ENCODE measurements at places on chromosomes 3 and 15.

DNA sequence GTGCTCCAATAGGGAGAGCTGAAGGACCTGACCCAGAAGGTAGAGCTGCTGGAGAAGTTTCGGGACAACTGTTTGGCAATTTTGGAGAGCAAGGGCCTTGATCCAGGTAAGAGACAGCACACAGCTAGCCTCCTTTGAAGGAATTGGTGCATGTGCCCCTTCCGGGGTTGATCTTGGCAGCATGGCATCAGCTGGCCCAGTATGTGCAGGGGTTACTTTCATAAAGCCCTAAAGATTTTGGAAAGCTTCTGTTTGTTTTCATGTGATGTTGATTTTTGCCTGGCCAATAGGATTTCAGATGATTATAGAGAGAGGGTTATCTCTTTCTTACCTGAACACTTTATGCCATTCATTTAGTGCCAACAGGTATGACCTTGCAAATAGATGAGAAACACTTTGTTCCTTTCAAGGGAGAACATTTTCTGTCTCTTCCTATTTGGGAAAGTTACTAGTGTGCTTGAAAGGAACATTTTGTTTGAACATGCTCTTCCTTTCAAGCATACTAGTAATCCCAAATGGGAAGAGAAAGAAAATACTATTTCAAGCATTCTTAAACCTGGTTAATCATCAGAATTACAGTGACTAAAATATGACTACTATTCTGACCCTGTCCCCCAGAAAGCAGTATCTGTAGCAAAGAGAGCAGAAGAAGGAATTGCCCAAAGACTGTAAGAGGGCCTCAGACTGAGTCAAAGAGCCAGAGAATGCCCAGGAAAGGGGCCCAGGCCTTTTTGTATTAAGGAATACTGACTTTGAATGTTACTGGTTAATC, 7.5 kb downstream of the KNSTRN start:
- DNase-seq = no peak

- DNase-seq = no peak
These were observed 109.5 kb downstream of the RPLP1 start for GRCh38 chr15:69562116-69562515.

DNA sequence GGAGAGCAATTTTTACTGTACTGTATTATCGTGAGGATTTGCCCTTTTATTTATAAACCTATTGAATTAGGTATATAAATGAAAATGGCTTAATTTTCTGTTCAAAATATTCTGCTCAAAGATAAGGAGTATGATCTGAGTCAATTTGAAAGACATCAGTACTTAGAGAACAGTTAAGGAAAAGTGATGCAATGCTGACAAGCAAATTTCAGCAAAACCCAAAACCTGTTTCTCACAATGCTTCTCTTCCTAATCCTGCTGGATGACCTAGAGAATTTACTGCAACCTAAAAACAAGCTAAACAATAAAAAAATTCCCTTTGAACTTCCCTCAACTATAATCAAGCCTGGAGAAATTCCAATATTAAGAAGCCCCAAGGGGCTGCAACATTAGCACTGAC, 82.7 kb downstream of the RFX7 start:
- DNase-seq = no peak

- no peak for DNase-seq
These were observed 31.4 kb downstream of the MKRN2 start for GRCh38 chr3:12588039-12589009.

- no peak for DNase-seq
These were observed 287.1 kb upstream of the SUCLG2 start for GRCh38 chr3:67941433-67942030.

- no peak for DNase-seq
These were observed 66.6 kb downstream of the CLDN11 start for GRCh38 chr3:170485294-170485693.

- no peak for DNase-seq
These were observed 37.3 kb downstream of the LMCD1 start for GRCh38 chr3:8538913-8539312.

- DNase-seq = peak; percentile 50
These were observed 5.1 kb downstream of the POLG start for GRCh38 chr15:89329329-89330084.

DNA sequence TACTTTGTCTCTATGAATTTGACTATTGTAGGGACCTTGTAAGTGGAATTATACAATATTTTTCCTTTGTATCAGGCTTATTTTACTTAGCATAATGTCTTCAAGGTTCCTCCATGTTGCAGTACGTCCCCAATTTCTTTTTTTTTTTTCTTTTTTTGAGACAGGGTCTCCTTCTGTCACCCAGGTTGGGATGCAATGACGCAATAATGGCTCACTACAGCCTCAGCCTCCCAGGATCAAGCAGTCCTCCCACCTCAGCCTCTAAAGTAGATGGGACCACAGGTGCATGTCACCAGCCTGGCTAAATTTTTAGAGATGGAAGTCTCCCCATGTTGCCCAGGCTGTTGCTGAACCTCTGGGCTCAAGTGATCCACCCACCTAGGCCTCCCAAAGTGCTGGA, 40.5 kb upstream of the RPS17 start:
- no peak for DNase-seq

DNA sequence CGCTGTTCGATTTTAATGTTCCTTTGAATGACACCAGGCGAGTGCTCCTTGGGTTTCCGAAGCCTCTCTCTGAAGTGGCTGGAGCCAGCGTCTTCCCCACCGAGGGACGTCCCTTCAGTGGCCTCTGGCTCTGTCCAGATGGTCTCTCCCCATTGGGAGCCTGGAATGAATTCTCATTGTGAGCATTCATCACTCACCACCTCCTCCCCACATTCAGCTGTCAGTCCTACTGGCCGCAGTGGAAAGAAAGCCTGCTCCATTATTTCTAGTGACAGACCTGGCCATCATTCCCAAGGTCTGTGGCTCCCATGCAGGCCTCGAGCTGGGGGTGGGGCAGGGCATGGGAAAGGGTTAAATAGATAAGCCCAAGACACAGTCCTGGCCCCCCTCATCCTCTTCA, 35.2 kb downstream of the ZNF710 start:
- no peak for DNase-seq

- no peak for DNase-seq
These were observed 6.4 kb downstream of the PFN2 start for GRCh38 chr3:149964291-149964690.

GRCh38 chr15:66940368-66940767, 125.0 kb upstream of the SMAD3 start:
- DNase-seq = no peak

- peak; percentile 90 for DNase-seq
These were observed 57.6 kb upstream of the FGD5 start for GRCh38 chr3:14761121-14761672.

DNA sequence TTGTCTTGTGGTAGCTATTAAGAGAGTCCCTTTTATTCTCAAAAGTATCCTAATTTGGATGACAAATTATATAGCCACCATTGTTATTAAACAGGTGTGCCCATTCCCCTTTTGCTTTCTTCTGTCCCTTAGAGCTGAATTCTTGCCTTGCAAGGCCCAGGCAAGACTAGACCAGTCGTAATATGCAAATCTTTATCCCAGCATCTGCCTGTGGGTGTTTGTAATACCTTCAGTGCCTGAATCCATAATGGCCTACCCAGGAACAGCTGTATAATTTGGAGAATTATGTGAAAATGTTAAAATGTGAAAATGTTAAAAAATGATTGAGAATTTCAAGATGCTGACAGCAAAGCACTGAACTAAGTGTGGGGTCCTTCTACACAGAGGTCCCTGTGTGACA, 403.0 kb upstream of the RBMS3 start:
- DNase-seq = no peak

DNA sequence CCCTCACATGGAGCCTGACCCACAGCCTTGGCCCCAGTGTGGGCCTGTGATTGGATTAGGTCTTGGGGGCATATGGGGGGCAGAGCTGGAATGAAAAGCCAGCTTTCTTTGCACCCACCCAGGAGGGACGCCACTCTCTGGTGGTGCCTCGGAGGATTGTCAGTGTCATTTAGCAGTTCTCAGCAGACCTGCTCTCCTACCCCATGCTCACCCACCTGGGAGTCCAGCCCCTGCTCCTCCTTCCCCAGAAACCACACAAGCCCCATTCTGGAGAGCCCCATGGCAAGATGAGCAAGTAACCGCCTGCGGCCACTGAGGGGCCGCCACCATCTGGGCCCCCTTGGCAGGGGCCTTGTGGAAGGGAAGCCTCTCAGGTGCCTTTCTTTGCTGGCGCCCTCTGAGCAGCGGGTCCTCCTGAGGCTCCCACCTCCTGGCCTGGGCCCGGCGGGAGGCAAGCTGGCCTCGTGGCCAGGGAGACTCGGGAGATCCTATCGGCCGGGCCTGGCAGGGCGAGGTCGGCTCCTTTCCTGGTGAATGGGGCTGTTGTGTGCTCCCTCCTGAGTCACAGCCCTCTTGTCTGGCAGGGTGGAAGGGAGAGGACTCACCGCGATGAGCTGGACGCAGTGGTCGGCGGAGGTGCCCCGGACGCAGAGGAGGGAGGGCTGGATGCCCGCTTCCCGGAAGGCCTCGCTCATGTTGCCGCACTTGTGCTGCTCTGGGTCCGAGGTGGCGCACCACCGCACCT, 2.3 kb downstream of the MELTF start:
- DNase-seq = no peak

DNA sequence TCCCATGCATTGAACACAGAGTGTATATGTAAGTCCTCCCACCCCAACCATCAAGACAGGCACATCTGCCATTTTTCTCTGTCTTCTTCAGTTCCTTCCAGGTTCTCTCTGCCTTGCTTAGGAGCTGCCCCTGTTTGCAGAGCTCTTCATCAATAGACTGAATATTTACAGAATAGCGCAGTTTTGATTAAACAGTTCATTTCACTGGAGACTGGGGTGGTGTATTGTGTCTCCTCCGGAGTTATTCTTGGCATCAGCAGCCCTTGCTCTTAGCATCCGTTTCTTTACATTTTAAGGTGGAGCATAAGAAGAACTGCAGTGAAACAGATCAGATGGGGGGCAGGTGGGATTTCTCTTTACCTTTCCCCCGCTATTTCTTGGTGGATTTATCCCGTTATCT, 87.7 kb downstream of the LIPC start:
- no peak for DNase-seq

GRCh38 chr3:106420628-106421027, 551.8 kb upstream of the CBLB start:
- DNase-seq = no peak

- no peak for DNase-seq
These were observed 132.6 kb upstream of the MEF2A start for GRCh38 chr15:99433026-99433756.

DNA sequence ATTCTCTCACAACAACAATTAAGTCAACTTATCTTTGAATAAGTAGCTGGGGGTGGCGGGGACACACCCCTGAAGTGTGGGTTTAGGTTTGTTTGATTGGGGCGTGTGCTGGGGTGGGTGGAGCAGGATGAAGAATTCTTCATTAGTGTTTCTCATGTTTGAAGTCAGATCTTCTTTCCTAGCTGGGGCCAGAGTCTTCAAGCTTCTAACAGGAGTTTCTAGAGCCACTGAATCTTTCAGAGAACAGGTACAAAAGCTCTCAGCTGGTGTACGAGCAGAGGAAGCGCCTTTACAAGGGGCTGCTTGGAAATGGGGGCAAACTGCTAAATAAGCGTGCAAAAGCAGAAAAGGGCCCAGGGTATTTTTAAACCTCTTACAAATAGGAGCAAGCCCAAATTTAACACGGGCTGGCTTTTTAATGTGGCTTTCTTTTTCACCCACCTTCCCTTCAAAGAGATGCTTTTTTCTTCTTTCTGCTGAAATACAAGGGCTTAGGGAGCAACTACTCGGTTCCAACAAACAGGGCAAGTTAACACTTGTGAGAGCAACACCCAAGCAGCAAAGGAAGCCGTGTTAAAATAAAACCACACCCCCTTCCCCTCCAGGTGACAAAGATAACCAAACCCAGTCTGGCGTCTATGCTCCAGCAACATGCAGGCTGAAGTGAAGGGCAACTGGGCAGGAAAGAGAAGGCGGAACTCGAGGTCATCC, 86.9 kb upstream of the RASGRP1 start:
- no peak for DNase-seq

DNA sequence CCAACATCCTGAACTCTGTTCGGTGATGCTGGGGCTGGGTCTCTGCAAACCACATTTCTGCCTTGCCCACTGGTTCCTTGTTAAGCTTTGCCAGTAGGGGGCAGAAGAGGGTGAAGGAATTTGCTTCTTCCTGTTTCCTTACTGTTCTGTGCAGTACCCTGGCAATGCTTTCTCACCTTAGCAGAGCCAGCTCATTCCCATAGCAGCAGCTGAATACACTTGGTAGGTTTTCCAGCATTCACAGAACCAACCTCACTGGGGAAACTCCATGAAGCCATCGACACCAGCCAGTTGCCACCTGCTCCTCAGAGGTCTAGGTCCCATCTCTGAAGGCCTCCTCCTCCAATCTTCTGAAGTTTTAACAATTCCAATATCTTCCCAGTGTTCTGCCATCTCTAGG, 308.4 kb downstream of the PDCD6IP start:
- peak; percentile 29 for DNase-seq

GRCh38 chr3:133283958-133284807, 115.7 kb upstream of the BFSP2 start:
- DNase-seq = no peak
